MG63 (cell line): ENCODE measurements at places on chromosomes 2 and 18.

GRCh38 chr2:112055730-112056625, 909 bp downstream of the TMEM87B start:
- peak; percentile 86 for DNase-seq

GRCh38 chr2:54613794-54614257, 109.6 kb upstream of the EML6 start:
- DNase-seq = peak; percentile 51

GRCh38 chr2:40315683-40316082, 136.2 kb downstream of the SLC8A1 start:
- peak; percentile 49 for DNase-seq

GRCh38 chr2:142868229-142868762, 9.2 kb upstream of the KYNU start:
- DNase-seq = peak; percentile 86

- peak; percentile 91 for DNase-seq
These were observed at the start of gene IMPACT for GRCh38 chr18:24426398-24427294. TSS of gene IMPACT (plus strand) at chr18:24426670. CDS start at chr18:24426757, 87 bp downstream.

DNA sequence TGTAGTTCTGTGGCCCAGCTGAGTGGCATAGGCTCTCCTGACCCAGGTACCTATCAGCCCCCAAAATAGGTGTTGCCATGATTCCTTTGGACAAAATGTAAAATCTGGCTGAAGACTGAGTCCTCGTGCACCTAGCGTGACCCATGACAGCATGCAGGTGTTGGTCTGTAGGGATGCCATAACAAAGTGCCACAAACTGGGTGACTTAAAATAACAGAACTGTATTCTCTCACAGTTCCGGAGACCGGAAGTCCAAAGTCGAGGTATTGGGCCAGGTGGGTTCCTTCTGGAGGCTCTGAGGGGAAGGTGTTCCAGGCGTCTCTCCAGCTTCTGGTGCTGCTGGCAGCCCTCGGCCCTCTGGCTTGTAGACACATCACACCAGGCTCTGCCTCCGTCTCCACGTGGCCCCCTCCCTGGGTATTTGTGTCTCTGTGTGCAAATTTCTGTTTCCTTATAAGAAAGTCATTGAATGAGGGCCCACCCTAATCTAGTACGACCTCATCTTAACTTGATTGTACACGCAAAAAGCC, 34.5 kb downstream of the LRRFIP1 start:
- no peak for DNase-seq

DNA sequence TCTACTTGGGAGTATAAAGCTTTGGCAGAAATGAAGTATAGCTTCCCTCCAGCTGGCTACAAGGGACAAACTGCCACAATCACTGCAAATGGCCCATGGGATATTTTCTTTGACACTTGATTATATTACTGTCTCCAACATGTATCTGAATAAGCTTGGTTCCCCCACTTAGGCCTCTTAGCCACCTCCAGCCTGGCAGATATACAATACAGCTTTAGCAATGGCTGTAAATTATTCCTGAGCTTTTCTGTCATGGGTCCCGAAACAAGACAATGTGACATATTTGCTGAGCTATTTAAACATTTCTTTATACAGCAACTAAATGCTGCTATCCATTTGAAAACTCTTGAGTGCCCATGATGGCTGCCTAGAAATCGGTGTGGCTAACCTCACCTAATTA, 406.2 kb downstream of the SUCLG1 start:
- no peak for DNase-seq

DNA sequence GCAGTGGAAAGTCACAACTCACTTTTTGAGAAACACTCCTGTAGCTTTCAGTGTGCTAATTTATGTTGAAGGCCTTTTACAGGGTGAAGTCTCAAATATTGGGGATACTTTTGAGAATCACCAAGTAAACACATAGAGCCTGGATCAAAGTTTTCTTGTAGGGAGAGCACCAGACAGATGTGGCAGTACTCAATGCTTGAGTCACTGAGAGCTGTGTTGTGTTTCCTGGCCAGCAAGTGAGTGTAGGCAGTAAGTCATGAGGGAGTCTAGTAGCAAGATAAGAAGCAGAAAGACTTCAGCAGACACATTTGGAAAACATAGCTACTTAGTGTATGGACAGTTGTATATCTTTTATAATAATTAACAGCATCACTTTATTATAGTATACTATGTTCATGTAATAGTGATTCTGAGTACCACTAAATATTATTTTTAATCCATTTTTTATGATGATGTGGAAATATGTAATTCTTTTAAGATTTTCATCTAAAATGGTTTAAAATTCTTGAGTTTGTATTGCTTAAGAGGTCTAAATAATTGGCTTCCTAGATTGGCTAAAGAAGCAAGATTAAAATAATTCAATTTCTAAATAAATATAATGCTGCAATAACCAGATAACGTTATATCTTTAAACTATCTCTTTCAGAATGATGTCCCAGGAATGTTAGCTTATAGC, 12.8 kb downstream of the PSMD1 start:
- no peak for DNase-seq

DNA sequence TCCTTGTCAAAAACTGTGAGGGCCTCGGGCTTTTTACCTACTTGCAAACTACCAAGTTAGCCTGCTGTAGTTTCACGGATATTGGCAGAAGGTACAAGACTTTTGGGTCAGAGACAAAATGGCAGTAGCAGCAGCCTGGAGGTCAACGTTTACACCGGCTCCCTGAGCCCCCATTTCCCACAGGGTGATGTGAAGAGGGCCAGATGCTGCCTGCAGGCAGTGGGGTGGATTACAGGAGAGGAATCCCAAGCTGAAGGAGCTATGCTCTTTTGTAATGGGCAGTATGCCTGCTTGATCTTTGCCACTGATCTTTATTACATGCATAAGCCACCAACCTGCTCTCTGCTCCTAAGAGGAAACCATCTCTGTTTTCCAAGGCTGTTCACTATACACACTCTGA, 29.5 kb upstream of the SP5 start:
- no peak for DNase-seq

- DNase-seq = no peak
These were observed 204.4 kb upstream of the RASGRP3 start for GRCh38 chr2:33272001-33272400.

- no peak for DNase-seq
These were observed 141.1 kb downstream of the SOCS6 start for GRCh38 chr18:70429847-70430500.

DNA sequence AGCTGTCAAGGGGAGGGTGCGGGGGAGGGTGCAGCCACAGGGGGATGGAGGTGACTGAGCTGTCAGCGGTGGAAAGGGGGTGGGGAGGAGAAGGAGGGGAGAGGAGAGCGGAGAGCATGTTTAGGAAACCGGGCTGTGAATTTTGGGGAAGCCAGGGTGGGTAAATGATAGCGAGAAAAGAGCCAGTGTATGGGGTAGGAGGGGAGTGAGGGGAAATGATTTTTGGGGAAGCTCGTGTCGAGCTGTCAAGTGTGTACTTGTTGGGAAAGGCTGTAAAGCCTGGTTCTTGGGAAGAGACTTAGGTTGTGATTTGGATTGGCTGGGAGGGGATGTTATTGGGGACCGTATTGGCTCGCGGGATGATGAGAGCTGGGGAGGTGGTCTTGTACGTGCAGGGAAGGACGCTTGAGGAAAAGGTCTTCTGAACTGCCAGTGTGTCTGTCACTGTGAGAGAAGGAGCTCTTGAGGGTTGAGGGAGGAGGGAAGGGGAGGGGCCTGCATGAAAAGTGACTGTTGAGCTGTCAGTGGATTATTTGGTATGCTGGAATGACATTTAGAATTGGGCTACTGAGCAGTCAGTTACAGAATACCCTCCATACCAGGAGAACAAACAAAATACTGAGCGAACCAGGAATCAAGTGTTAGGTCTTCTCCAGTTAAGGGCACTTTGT, 1.0 kb downstream of the UBR3 start:
- DNase-seq = peak; percentile 39

GRCh38 chr2:48860380-48860779, 104.9 kb upstream of the LHCGR start:
- DNase-seq = no peak

DNA sequence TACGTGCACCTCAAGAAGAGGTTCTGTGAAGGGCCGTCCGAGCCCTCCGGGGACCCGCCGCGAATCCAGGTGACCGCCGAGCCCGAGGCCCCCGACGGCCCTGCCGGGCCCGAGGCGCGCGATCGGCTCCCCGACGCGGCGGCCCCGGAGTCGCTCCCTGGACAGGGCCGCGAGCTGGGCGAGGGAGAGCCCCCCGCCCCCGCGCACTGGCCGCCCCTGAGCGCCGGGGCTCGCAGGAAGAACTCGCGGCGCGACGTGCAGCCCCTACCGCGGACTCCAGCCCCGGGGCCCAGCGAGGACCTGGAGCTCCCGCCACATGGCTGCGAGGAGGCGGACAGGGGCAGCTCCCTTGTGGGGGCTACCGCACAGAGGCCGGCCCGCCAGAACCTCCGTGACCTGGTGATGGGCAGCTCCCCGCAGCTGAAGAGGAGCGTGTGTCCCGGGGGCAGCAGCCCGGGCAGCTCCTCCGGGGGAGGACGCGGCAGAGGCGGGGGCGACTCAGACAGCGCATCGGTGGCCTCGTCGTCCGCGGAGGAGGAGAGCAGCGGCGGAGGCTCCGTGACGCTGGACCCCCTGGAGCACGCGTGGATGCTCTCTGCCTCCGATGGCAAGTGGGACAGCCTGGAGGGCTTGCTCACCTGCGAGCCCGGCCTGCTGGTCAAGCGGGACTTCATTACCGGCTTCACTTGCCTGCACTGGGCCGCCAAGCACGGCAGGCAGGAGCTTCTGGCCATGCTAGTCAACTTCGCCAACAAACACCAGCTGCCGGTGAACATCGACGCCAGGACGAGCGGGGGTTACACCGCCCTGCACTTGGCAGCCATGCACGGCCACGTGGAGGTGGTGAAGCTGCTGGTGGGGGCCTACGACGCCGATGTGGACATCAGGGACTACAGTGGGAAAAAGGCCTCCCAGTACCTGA, 812 bp downstream of the SOWAHC start:
- DNase-seq = peak; percentile 57

- DNase-seq = no peak
These were observed 364.7 kb downstream of the XIRP2 start for GRCh38 chr2:167253025-167253424.

DNA sequence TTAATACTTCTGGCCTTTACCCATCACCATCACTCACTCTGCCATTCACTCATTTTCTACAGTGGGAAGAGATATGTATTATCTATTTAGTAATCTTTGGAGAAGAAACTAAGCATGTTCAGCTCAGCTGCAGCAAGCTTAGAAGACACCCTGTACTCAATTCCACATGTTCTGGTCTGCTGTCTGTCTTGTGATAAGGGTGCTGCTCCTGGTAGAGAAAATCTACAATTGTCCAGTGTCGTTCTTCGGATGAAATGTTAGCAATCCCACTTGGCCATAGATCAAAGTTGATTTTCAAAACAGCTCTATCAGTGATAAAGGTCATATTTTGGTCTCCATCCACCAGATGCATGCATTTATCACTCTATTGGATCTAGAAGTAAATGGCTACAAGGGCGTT, 337.1 kb downstream of the LRRTM4 start:
- no peak for DNase-seq

- DNase-seq = no peak
These were observed 470.3 kb downstream of the DSC3 start for GRCh38 chr18:30572214-30572613.

- no peak for DNase-seq
These were observed 97.6 kb downstream of the WDR7 start for GRCh38 chr18:56748698-56749268.

DNA sequence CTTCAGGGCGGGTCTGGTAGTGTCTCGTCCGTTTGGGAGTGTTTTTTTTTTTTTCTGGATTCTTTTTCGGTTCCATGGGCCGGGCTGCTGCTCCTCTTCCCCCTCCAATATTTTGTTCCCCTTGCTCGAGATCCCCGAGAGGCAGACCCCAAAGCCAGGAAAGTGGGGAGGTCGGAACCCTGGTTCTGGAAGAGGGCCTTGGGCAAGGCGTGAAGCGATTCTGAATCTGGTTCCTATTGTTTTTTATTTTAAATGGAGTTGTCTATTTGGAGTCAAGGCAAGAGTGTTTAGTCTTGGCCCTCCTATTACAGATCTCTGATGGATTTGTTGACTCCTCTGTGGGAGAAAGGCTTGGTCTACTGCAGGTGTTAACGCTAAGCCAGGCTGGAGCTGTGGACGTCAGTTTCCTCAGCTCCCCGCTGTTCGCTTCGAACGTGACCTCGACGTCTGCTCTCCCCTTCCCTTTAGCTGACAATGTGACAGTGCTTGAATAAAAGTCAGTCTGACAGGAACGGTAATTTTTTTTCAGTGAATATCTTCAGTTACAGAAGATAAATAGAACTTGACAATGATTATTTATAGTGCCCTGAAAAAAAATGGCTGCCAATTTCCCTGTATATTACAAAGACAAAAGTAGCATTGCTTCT, 683 bp upstream of the DNAJC27 start:
- DNase-seq = peak; percentile 28

DNA sequence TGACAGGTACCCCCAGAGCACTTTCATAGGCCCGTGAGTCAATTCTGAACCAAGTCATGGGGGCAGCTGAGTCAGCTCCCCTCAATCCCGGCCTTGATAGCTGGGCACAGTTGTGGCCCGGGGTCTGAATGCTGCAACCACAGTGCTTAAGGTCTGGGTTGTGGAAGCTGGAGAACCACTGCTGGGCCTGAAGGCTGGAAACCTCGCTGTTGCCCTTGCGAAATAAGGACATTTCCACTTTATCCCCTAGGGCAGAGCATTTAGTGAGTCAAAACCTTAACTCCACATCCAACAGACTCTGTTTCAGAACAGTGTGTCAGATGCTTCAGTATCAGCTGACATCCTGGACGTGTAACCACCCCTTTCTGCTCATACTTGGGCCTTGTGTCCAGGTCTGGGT, 58.6 kb downstream of the SP110 start:
- DNase-seq = no peak

- DNase-seq = no peak
These were observed 119.8 kb downstream of the BCL2 start for GRCh38 chr18:63199743-63200241.

GRCh38 chr2:172998547-172999272, 76.9 kb upstream of the MAP3K20 start:
- no peak for DNase-seq

DNA sequence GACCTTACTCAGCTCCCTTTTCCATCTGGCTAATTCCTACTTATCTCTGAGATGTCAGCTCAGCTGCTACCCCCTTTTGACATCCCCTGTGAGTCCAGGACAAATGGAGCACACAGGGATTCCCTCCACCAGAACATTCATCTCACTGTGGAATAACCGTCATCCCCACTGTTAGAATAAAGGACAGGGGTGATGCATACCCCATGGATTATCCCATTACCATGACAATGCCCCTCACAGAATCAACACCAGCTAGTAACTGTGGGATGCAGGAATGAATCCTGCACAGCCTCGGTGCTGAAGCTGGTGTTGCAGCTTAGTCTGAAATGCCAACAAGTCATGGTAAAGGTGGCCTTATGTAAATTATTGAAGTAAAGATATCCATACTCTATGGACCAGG, 624.8 kb upstream of the RAB6C start:
- DNase-seq = no peak
